Activated CD4-positive, CD25-positive, alpha-beta regulatory T cell treated with anti-CD3 and anti-CD28 coated beads, Interleukin-2, amount 50 U/mL, for 24 hours (primary cell): ENCODE measurements at places on chromosomes 7 and 10.

GRCh38 chr10:12726971-12727831 lies 274.3 kb downstream of the CCDC3 start:
- peak; percentile 73 for ATAC-seq

GRCh38 chr7:93039282-93039681 lies 78.5 kb downstream of the SAMD9 start:
- no peak for ATAC-seq

- no peak for ATAC-seq
These were observed 10.1 kb downstream of the TBC1D12 start for GRCh38 chr10:94412449-94412848.

DNA sequence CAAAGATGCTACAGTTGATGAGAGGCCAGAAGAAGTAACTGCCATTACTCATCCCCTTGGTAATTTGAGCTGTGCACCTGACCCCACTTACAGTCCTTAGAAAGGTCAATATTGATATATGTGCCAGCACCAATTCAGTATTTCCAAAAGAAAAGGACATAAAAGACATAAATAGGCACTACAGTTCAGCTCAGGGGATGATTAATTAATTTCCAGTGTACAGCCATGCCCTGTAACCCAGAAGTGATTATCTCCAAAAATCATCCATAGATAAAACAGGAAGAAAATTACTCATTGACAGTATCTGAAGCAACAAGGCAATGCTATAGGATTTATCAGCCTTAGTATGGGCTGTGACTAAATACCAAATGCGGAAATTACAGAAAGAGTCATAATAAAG lies 82.4 kb downstream of the PHYHIPL start:
- no peak for ATAC-seq

DNA sequence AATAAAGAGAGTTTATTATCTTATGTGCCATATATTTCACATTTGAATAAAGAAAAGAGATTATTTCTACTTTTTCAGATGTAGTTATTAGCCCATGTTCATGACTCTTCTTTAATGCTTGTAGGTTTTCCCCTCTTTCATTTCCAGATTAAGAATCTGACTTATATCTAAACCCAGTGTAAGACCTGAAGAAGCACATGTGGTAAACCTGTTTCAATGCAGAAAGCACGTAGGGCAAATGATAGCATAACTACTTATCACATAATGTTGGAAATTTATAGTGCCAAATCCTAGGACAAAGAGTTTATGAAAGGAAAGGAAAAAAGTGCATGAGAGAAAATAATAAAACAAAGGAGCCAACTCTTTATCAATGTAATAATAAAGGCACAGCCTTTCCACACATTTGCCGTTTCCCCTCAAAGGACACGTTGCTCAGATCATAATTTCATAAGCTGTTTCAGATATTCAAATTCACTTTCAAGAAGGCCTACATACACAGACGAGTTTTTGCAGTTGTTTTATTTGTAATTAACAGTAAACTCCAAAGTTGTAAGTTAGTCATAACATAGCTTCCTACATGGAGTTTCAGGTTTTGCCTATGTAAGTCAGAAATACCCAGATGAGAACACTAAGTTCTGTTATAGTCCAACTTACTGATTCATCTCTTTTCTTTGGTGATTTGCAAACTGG lies 88.8 kb upstream of the MDFIC start:
- ATAC-seq, result peak; percentile 92

DNA sequence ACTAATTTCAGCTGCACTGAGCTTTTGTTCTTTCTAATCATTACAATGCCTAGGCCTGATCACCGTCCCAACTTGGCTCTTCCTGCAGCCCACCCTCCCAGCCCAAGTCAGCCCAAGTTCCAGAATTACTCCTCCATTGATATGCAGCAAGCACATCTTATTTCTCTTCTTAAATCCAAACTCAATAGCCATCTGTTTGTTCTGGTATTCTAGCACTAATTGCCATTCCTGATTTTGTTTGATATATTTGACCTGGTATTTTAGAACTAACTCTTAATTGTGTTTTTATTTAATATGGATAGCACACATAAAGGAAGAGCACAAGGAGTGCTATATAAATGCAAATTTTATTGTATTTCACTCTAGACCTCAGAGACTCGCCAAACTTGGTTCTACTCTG lies 241.2 kb downstream of the SKIDA1 start:
- ATAC-seq, result no peak

DNA sequence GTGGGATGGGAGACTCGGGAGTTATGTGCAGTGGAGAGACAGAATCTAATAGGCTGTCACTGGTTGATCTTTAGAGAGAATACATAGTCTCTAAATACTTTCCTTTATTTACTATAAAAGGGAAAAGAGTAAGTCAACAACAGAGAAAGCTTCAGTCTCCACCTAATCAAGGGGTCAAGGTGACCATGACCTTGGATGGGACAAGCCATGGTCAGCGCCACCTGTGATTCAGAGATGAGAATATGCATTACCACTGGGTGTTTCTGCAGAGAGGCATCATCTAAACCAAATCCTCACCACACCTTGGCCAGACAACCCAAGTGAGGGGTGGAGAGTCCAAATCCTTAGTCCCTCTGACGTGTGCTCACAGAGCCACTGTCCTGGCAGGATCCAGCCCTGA lies 39.9 kb downstream of the TNS3 start:
- ATAC-seq, result no peak

DNA sequence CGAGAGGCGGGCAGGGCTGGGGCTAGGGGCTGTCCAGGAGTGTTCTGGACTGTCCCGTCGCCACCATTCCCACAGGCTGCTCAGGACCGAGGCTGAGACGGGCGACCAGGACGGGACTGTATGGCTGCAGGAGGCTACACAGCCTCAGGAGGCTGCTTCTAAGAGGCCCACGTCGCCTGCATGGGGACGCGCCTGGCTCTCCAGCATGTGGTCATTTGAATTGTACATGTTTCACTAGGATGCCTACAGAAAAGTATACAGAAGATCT lies 216.3 kb downstream of the TCERG1L start:
- no peak for ATAC-seq

DNA sequence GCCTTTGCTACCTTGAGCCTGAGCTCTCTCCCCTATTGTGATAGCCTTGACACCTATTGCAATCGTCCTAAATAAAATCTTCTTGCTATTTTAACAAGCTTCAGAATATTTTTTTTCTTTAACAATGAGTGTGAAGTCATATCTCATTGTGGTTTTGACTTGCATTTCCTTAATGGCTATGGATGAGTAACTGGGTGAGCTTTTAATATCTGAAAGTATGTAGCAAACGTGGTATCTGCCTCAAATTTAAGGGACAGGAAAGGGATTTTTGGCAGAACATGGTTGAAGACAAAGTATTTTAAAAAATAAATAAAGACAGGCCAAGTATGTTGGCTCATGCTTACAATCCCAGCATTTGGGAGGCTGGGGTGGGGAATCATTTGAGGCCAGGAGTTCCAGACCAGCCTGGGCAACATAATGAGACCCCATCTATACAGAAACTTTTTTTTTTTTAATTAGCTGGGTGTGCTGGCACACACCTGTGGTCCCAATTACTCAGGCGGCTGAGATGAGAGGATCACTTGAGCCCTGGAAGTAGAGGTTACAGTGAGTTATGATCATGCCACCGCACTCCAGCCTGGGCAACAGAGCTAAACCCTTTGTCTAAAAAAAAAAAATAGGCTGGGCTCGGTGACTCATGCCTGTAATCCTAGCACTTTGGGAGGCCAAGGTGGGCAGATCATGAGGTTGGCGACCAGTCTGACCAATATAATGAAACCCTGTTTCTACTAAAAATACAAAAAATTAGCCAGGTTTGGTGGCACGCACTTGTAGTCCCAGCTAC lies 319.3 kb upstream of the NRP1 start:
- ATAC-seq, result no peak

DNA sequence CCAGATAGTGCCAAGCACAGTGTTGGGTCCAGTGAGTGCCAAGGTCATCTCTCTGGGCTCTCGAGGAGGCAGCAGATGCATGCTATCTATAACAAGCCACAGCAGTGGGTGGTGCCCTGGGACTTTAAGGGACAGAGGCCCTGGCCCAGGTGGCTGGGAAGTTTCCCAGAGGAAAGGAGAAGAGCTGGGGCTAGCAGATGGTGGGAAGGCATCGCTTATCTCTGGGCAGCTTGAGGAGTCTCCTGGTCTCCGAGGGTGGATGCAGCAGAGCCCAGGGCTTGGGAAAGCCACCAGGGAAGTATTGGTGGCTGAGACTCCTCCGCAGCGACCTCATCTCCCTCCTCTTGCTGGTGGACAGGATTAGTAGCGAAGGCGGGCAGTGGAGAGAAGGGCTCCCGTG lies 63.4 kb upstream of the LRRC4 start:
- ATAC-seq, result no peak

DNA sequence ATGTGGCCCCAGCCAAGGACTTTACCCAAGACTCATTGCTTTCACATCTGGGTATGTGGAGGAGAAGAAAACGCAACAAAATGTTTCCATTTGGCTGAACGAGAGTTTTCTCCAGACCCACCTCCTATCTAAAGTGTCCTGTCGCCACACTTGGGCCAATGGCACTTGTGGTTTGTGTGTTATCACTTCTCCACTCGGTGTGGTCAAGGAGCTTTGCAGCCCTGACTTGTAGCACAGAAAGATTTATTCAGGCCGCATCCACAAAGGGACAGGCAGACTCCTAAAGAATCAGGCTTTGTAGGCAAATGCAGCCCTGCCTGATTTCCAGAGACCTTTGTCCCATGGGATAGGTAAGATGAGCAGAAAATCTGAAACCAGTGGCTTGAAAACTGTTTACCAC lies 12.8 kb upstream of the LRRC4 start:
- no peak for ATAC-seq

GRCh38 chr7:134186801-134187200 lies 59.7 kb downstream of the LRGUK start:
- ATAC-seq, result no peak

- ATAC-seq, result no peak
These were observed 37.0 kb downstream of the WNT2 start for GRCh38 chr7:117285826-117286225.

DNA sequence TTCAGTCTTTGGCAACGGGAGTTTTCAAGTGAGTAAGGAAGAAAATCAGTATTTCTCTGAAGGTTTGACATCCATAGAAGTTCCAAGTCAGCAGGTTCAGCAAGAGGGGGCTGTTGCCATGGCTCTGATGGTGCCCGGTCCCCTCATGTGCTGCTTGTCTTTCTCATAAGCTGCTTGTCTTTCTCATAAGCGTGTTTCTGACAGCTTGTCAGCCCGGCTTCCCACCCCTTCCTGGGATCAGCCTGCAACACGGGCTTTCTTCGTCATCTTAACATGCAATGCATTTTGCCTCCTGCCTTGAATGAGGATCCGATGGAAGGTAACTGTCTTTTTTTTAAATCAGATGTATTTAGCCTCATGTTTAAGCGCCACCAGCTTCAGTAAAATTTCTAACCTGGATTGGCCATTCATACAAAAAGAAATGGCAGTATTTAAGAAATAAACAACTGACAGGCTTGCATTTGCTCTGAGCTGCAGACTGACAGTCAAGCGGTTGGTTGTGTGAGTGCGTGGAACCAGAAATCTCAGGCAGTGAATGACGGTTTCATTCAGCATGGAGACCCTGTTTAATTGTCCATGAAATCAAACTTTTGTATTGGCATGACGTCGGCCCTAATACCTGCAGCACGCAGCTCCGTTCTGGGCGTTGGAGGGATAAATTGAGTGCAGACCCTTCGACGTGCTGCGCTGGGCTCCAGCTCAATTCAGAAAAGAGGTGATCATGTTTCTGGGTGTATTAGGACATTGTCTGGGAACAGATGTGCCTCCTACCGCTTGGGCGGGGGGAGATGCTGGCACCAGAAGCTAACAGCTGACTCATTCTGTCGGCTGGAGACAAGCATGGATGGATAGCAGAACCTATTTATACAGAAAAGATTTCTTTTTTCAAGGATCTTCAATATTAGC lies 454.7 kb upstream of the FOXK1 start:
- no peak for ATAC-seq

DNA sequence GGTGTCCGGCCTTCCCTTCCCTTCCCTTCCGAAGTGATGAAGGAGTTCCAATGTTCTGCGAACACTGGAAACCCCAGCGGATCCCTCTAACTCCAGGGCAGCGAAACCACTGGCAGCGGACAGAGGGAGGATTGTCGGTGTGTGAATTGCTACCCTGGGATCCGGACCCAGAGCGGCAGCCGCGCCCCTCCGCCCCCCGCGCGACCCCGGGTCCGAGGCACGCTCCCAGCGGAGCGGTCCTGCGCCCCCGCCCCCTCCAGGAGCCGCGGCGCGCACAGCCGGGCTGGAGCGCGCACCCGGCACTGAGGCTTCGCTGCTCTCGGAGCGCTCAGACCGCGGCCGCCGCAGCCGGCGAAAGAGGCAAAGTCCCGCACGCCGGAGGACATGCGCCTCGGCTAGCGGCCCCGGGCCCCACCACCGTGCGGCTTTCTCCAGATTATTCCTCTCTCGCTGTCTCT lies at the start of gene PTPRZ1:
Gene PTPRZ1, plus strand, starts transcription at position 331 of the 458 bp plus-strand sequence. CDS start 339 bp downstream, outside the sequence.
- no peak for ATAC-seq

- no peak for ATAC-seq
These were observed 5.5 kb downstream of the VIPR2 start for GRCh38 chr7:159139202-159139601.

DNA sequence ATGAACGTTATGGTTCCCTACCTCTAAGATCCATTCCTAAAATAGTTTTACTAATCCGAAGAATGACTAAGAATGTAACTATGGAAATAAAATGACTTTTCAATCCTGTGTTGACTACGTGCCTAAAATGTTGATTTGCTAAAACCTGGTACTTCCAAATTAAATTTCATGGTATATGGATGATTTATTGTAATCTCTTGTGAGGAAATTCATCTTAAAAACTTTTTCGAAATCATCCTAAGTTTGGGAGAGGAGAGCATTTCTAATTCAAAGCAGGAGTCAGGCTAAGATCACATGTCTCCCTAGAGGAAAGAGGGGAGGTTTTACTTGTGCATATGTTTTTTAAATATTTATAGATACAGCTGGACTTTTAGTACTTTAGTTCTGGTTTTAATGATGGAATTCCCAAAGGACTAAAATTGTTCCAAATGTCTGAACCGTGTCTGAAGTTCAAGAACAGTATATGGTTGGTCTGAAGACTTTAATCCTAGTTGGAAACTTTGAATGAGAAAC lies 483.9 kb downstream of the AUTS2 start:
- ATAC-seq, result no peak

DNA sequence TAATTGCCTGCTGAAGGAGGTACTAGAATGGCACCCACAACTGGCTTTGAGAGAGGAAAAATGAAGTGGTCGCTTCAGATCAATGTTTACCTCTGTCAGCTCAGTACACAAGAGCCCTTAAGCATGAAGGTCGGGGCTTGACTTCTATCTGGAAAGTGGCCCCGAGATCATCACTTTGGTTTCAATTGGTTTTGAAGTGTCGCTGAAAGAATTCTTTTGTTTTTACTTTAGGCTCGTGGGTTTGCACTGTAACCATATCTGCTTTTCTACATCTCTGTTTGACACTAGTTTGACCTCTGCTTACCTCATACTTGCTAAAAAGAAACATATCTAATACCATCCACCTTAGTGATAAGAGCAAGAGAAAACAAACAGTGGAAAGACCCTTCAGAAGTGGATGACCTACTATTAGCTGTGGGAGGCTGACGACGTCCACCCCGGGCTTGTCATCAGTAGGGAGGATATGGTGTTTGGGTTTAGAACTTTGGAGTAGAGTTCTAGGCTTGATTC lies 361.8 kb downstream of the GATA3 start:
- ATAC-seq, result peak; percentile 87
